ENCODE measurements at places on chromosomes 11 and 22.

DNA sequence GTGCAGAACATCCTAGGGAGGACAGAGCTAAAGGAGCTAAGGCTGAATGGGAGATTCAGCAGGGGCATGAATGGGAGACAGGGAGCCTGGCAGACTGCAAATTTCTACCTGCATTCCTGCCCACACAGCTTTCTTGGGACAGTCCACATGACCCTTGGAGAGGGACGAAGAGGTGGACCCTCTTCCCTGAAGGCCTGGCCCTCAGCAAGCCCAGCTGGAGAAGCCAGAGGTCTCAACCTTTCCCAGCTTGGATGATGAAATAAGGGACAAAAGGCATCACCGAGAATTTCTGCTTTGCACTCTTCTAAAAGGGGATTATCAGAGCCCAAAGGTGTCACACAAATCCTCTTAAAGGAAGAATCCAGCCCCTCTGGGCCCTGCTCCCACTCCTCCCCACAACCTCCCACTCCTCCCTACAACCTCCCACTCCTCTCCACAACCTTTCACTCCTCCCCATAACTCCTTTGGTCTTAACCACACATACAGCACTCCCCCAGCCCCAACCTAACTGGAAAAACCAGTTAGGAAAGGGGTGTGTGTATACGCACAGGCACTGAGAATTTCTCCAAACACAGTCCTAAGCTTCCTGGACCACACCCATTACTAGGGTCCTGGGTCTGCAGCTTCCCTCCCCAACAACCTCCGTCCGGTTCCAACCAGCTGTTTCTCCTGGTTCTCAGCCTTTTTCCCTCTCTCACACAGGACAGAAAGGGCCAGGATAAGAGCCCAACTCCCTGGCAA, 38.4 kb downstream of the RPL27A start:
- no peak for DNase-seq

DNA sequence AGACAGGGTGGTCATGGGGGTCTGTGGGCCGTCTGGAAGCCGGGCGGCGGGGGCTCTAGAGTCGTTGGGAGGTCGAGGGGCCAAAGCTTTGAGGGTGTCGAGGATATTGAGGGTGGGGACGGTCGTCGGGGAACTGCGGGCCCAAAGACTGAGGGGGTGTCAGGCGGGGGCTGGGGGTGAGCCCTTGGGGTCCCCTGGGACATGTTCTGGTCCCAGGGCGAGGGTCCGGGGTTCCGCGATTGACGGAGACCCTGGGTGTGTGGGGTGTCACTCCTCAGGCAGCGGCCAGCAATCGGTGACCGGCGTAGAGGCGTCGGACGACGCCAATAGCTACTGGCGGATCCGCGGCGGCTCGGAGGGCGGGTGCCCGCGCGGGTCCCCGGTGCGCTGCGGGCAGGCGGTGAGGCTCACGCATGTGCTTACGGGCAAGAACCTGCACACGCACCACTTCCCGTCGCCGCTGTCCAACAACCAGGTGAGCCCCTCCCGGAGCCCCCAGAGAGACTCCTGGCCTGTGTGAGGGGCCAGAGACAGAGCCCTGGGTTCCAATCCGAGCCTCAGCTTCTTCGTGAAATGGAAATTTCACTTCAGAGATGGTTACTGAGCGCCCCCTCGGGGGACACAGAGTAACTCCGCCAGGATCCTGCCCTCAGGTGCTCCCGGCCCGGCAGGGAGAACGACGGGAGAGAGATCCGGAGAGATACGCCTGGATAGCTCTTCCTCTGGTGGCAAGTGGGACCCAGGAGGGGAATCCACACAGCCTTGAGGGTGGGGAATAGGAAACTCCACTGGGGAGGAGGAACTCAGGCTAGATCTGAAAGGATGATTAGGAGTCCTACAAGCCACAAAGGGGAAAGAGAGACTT, 714 bp downstream of the SDF2L1 start:
- no peak for DNase-seq

DNA sequence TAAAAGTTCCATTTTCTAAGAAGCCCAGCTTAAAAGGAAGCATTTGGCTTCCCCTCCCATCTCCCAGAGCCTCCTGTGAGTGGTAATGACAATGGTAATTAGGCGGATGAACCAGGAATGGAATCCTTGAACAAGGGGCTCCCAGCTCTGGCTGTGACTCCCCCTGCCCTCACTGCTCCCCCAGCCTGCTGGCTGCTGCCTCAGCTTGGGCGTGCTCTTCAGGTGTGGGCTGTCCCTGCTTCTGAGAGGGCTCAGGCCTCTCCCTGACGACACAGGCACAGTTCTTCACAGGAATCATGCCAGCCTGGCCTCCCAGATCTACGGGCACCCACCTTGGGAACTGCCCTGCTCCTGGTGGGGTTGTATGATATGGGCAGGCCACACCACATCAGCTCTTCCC, 81.7 kb upstream of the NARS2 start:
- no peak for DNase-seq

- no peak for DNase-seq
These were observed 56.5 kb downstream of the MIAT start for GRCh38 chr22:26713823-26714449.

- no peak for DNase-seq
These were observed 179.7 kb upstream of the GUCY1A2 start for GRCh38 chr11:107197932-107198331.

- DNase-seq = no peak
These were observed 19.3 kb downstream of the STARD10 start for GRCh38 chr11:72774499-72774898.

DNA sequence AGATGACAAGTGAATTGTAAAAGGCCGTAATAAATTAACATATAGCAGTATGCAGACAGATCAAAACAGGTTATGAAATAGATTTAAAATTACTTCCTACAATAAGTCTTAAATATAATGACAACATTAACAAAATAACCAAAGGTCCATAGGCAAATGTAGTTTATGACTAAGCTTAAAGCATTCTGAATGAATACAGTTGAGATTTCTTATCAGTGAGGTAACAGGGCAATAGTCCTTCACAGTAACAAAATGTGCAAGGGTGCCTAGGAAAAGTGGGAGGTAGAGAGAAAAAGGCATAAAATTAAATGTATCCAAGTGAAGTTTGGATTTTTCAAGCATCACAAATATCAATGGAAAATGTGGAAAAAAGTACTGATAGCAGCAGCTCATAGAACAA, 20.9 kb upstream of the P4HA3 start:
- DNase-seq = no peak

Measured in GM19239 (cell line).